ENCODE measurements at places on chromosomes 2 and 18.

DNA sequence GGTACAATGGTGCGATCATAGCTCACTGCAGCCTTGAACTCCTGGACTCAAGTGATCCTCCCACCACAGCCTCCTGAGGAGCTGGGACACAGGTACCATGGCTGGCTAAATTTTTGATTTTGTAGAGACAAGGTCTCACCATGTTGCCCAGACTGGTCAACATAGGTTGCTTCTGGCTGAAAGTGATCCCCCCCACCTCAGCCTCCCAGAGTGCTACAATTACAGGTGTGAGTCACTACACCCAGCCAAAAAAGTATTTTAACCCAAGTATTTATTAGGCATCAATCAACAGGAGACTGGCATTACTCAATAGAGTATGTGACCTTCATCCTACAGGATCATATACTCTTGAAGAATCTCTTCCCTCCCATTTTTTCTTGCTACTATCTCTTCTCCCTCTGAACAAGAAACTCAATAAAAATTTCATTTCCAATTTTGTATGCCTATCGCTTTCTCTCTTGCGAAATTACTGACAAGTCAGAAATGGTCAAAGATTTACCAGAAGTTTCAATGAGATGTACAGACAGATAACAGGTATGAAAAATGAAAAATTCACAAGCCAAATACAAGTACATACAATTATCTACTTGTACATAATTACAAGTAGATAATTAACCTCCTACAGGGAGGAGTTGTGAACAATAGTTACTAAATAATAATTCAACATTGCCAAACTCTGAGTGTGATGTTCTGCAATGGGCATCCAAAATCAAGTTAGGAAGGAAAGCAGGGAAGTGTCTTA lies 34.9 kb upstream of the CCNT2 start:
- no peak for DNase-seq

- no peak for DNase-seq
Observed at GRCh38 chr18:22591222-22591621, 173.5 kb upstream of the CTAGE1 start.

DNA sequence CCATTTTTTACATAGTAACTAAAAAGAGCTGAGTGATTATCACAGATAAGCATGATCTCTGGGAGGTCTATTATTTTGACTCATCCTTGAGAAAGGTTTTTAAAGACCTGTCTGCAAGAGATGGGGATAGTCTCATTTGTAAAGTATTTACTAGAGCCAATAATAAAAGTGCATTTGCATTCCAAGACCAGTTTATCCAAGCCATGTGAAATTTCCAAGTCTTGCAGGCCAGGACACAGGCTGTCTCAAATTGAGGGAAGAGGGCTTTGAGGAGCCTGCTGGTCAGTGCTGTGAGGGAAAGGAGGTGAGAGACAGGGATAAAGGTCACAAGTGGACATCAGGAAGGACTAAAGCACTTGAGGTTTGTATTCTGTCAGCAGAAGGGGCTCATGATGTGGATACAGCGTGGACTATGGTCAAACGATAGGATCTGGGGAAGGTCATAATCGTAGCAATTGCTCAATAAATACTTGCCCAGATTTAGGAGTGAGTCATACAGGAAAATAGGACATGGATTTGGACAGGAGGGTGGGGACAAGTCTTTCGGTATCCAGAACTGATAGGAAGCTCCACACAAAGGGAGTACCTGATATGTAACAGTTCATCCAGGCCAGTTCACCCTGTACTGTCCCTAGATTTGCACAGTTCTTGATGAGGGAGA lies 6.6 kb upstream of the CDH2 start:
- DNase-seq, result no peak

- no peak for DNase-seq
Observed at GRCh38 chr2:142037066-142037465, 93.8 kb downstream of the LRP1B start.

DNA sequence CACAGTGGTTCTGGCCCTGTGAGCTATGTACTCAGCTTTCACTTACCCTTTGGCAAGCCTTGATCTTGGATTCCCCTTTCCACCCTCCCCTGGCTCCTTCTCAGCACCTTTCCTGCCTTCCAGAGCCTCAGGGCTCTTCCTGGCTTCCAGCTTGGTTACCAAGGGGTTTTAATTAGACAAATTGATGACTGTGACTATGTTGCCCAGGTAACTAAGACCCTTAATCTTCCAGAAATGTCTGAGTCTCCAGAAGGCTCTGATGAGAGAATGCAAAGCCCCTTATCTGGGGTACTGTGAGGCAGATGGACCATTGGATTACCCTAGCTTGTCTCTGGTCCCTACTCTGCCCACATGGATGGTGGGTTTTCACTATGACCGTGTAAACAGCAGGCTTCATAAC lies 174.2 kb downstream of the LOXHD1 start:
- DNase-seq, result no peak

DNA sequence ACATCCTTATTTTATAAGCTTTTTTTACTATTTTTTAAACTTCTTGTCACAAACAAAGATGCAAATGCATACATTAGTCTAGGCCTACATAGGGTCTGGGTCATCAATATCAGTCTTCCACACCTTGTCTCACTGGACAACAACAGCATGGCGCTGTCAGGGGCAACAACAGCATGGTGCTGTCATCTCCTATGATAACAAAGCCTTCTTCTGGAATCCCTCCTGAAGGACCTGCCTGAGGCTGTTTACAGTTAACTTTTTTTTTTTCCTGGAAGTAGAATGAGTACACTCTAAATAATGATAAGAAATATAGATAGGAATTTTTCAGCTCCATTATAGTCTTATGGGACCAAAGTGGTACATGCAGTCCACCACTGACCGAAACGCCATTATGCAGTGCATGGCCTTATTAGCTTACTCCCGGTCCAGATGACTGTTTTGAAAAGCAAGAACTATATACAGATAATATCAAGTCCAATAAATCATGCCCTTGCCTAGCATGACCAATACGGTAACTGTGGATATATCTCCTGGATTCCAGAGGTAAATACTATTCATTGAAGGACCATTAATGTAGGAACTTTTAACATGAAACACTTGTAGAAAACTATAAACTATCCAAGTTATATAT lies 38.4 kb downstream of the TCF4 start:
- no peak for DNase-seq

GRCh38 chr18:3238742-3239141 lies 8.9 kb upstream of the MYL12A start:
- DNase-seq, result no peak

DNA sequence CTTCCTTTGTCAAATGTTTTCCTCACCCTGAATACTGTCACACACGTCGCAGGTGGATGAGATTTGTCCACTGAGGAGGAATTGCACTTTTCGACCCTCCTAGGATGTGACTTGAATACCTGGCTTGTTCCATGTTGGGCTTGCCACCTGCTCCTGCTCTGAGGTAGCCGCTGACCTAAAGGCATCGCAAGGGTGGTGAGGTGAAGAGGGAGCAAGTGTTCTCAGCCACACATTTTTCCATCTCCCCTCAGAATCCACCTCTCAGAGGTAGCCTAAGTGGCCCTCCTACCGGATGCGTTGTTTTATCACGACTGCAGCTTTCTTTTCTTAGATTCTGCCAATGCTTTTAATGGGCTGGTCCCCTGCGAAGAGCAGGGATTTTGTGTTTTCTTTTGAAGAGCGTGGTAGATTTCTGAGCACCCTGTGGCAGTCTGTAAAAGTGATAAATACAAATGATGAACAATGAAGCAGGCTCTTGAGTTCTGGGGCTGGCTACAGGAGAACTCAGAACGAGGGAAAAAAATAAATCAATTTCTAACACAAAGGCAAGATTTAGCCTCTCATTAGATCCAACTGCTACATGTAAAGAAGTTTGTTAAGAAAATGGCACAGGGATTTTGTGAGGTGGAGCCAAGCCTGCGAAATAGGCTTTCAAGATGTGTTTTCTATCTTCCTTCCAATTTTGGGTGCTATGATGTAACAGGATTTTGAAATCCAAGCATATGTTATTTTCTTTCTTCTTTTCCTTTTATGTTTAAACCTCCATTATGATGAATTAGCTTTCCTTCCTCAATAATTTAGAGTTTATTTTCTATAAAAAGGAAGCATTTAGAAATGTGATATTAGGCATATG lies 386.7 kb downstream of the TGIF1 start:
- DNase-seq, result no peak

DNA sequence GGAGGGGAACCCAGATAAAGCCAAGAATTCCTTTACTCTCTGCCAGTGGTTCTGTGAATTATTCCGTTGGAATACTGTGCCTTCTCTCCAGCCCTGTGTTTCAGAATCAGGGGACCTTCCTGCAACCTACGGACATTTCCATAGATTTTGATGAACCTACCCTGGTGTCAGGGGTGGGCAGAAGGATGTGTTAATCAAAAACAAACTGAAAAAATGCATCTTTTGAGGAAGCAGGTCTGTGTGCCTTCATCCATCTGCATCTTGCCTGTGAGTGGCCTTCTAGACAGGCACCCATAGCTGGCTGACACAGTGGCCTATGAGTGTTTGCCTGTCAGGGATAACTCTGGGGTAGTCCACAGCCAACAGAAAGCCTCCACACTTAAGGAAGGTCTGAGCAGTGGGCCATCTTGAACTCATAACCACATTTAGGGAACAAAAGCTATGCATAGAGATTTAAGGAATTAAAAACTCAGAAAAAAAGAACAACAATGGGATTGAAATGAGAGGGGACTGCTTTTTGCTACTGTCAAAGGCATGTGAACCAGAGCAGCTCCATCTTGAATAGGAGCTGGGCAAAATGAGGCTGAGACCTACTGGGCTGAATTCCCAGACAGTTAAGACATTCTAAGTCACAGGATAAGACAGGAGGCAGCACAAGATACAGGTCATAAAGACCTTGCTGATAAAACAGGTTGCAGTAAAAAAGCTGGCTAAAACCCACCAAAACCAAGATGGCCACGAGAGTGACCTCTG lies 45.9 kb upstream of the ITGA6 start:
- no peak for DNase-seq

Data from MM.1S (cell line).